ENCODE measurements at places on chromosomes 16 and 17. TPM values are rescaled to one million over a fixed set of nuclear protein-coding genes. Genes with fewer than 3 reads are reported as not detected.
A peak's percentile ranks its signal among the peaks of the same experiment; 100 is the strongest.

MXRA7 gene
- polyA plus RNA-seq = 135 TPM

GRCh38 chr16:46768809-46769208, 20.7 kb upstream of the MYLK3 start:
- DNase-seq = no peak

DNA sequence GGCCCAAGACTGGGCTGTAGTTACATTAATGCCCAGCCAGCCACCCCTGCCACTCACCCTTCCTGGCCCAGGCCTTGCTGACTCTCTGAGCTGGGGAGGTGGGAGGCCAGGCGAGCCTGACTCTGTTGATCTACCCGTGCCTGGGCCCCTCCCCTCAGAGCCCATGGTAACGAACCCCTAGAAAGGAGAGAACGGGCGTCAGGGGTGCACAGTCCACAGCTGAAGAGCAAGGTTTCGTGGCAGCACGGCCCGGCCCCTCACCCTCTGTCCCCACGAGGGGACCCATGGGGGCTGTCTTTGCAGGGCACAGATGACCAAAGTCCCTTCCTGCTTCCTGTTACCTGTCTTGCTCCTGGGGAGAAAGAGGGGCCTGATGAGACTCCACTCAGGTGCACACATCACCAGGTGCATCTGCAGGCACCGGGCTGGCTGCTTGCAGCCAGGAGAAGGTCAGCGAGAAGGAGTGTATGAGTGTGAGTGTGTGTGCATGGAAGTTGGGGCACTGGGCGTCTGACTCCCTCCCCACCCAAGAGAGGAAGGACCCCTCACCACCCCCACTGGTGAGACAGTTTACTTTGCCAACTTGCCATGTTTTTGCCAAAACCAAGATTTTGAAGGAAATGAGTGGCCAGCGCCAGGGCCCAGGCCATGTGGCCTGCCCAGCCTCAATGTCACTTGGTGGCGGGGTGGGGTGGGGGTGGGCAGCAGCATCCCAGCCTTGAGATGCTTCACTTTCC, 359.1 kb downstream of the SEC14L1 start:
- DNase-seq = no peak

MYO15B gene
- 112 TPM for polyA plus RNA-seq

GRCh38 chr17:1123921-1124715, 55.7 kb downstream of the ABR start:
- no peak for DNase-seq

DNA sequence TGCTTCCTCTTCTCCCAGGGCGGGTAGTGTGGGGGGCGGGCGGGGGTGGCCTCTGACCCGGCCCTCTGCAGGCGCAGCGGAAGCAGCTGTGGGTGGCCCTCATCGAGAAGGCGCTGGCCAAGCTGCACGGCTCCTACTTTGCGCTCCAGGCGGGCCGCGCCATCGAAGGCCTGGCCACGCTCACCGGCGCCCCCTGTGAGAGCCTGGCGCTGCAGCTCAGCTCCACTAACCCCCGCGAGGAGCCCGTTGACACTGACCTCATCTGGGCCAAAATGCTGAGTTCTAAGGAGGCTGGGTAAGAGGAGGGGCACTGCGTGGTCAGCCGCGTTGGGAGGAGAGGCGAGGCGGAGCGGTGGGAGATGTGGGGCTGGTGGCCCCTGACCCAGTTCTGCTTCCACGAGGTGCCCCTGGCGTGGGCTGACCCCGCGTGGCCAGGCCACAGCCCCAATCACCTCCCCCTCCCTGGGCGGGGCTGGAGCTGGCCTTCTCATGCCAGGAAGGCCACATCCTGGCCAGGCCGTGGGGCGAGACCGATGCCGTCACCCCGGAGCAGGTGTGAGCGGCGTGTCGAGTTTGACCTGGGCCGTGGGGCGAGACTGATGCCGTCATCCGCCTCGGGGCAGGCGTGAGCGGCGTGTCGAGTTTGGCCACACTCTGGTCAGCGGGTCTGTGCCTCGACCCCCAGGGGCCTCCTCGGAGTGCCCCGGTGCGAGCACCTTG, 10.5 kb upstream of the PRR35 start:
- no peak for DNase-seq

RHBDL1 gene
- 1.8 TPM for polyA plus RNA-seq

GRCh38 chr17:57391076-57391825, 134.9 kb downstream of the MSI2 start:
- no peak for DNase-seq

SLC13A2 gene
- not detected for polyA plus RNA-seq

SLC5A11 gene
- polyA plus RNA-seq = 0.13 TPM

KRT33A gene
- not detected for polyA plus RNA-seq

GRCh38 chr17:63246344-63246743, 199.8 kb downstream of the CYB561 start:
- no peak for DNase-seq

- no peak for DNase-seq
Measured at GRCh38 chr17:79207960-79208359, 133.3 kb downstream of the ENGASE start.

EPOP gene
- 0.51 TPM for polyA plus RNA-seq

GRCh38 chr16:17452922-17453321, 17.8 kb downstream of the XYLT1 start:
- no peak for DNase-seq

DNA sequence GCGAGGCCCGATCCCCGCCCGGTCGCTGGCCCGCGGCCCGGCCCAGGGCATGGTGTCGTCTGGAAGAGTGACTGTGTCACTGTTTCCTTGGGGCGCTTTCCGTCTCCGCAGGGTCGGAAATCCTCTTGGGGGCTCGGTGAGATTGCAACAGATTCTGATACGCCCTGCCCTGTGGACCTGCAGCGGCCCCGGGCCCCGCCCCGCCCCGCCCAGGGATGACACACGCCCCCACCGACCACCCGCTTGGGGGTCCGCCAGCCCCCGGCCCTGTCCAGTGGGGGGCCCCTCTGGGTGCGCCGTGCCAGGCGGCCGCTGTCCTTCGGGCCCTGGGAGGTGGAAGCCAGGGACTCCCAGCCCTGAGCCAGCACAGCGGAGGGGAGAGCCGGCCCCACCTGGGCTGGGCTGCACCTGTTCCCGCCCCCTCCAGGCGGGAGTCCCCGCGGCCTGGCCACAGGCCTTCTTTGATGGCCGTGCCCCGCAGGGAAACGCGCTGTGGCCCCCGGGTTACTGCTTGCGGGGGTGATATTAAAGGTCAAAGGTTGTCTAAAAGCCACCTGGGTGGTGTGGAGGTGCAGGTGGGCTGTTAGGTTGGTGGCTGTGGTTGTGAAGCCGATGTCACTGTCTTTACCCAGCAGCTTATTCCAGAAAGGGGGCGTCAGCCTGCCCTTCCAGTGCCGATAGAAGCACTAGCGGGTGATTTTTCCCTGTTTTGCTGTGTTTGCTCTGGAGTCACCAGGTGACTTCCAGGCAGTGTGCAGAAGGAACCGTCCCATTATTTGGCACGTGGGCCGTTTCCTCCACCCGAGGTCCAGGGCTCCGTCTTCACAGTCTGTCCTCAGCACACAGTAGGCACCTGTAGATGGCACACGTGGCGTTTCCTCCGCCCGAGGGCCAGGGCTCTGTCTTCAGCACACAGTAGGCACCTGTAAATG, 752 bp downstream of the TBC1D24 start:
- DNase-seq = no peak

KRTAP4-5 gene
- polyA plus RNA-seq = not detected

TBC1D26 gene
- polyA plus RNA-seq = 0.35 TPM

GRCh38 chr16:1708083-1708767, 2.2 kb downstream of the MAPK8IP3 start:
- no peak for DNase-seq

GRCh38 chr17:52035336-52035915, 123.1 kb downstream of the CA10 start:
- no peak for DNase-seq

MT1F gene
- 1.6 TPM for polyA plus RNA-seq

PROCA1 gene
- 3.1 TPM for polyA plus RNA-seq

ALOXE3 gene
- polyA plus RNA-seq = not detected

GRCh38 chr16:53732296-53732929, 28.5 kb downstream of the FTO start:
- no peak for DNase-seq

TPSD1 gene
- 0.49 TPM for polyA plus RNA-seq

- no peak for DNase-seq
Measured at GRCh38 chr17:32494621-32495358, 8.0 kb downstream of the CDK5R1 start.

GRCh38 chr17:76382803-76383545, 1.4 kb upstream of the SPHK1 start:
- no peak for DNase-seq

GRCh38 chr16:88047462-88047861, 96.2 kb downstream of the BANP start:
- no peak for DNase-seq

GRCh38 chr17:64615028-64615677, 47.0 kb downstream of the SMURF2 start:
- DNase-seq = no peak

DNA sequence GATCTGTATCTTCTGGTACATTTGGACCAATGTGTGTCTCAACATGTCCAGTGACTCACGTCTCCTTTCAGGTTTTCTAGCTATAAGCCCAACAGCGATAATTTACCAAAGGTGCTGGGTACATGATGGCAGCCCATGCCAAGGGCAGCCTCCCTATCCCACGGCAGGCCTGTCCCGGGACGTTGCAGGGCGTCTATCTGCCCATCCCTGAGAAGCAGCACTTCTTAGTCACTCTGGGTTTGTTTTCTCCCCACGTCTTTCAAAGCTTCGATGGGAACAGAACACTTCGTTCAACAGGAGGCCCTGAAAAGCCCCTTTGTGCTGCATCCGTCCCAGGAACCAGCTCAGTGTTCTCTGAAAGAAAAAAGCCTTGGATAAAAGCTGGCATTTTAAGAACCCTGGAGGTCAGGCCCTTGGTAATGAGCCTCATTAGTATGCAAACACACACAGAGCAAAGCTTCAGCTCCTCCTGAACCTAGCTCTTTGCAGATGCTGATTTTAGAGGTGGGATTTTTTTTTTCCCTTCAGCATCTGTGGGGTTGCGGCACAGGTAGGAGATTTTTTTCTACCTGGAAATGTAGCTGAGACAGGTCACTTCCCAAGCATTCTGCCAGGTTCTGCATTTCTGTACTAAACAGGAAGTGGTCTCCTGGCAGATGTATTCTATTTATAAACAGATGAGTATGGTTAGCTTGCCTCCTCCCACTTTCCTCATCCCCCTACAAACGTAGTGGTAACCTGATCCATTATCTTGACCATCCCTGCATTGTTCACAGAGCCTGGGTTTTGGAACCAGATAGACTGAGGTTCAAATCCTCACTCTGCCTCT, 17.5 kb upstream of the MT4 start:
- no peak for DNase-seq

GALR2 gene
- not detected for polyA plus RNA-seq

- DNase-seq = no peak
Measured at GRCh38 chr17:9127340-9127739, 106.0 kb downstream of the NTN1 start.

COG4 gene
- polyA plus RNA-seq = 41.5 TPM

- DNase-seq = no peak
Measured at GRCh38 chr17:12538003-12538402, 127.7 kb upstream of the MYOCD start.

TBX4 gene
- 7.7 TPM for polyA plus RNA-seq

DNA sequence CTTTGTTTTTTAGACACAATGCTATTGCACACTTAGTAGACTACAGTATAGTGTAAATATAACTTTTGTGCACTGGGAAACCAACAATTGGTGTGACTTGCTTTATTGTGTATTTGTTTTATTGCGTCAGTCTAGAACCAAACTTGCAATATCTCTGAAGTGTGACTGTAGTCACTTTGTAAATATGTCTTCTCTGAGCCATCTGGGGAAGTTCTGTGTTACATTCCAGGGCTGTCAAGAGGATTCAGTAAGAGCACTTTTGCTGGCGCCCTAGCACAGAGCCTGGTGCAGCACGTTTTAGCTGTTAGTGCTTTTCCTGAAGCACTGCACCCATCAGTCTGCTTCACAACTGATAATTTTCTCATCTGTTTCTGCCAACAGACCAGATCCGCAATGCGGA, 73.2 kb downstream of the NT5M start:
- no peak for DNase-seq

- no peak for DNase-seq
Measured at GRCh38 chr17:78535273-78536197, 41.7 kb downstream of the DNAH17 start.

DNA sequence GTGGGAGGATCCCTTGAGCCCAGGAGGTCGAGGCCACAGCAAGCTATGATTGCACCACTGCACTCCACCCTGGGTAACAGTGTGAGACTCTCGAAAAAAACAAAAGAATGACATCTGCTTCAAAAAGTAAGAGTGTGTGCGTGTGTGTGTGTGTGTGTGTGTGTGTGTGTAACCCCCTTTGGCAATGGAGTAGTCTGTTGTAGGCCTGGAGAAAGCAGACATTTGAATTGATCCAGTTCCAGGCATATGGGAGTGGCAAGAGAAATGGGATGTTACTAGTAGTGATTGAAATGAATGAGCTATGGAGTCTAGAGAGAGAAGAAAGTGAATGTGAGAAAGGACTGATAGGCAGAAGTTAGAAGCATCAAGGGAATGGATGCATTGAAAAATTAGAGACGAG, 9.9 kb downstream of the CASC3 start:
- DNase-seq = no peak

- DNase-seq = peak; percentile 81
Measured at GRCh38 chr16:19781226-19781625, 63.2 kb downstream of the IQCK start.

CLEC16A gene
- 14.5 TPM for polyA plus RNA-seq

- DNase-seq = no peak
Measured at GRCh38 chr16:84631886-84632285, 14.0 kb upstream of the COTL1 start.

DNA sequence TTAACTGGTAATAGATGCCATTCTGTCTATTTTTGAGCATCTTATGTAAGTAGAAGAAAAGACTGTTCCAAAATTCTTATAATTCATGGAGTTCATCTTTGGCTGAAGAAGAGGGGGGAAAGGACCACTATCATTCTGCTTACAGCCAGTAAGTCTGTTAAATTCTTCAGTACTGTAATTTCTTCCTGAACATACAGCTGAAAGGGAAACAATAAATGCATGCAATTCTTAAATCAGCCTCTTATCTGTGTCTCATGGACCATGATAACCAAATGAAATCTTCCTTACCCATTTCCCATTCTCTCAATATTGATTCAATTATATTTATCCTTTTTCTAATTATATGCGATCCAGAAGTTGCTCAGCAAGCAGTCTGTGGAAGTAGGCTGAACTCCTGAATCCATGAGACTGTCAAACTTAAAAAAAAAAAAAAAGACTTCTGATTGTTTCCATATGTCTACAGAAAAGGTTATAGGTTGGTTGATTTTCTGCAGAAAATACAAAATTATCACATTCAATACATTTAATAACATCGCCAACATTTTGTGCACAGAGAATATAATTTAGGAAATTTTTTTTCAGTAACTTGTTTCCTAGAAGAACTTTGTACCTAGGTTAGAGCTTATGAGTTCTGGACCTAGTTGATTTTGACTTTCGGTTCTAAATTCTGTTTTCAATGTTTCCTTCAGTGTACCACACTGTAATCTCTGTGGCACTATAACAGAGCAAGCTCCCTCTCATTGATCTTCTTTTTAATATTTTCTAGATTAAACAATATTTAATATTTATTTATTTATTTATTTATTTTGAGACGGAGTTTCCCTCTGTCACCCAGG, 1.2 kb upstream of the ABCA9 start:
- no peak for DNase-seq

GRCh38 chr17:33583518-33584417, 290.7 kb upstream of the ASIC2 start:
- no peak for DNase-seq
